ENCODE measurements at places on chromosomes 7 and 10.

GRCh38 chr7:96297876-96298275, 24.0 kb downstream of the SLC25A13 start:
- DNase-seq = no peak

- DNase-seq = no peak
Observed at GRCh38 chr10:121772406-121772805, 155.4 kb downstream of the ATE1 start.

GRCh38 chr10:14456218-14456869, 125.6 kb upstream of the FRMD4A start:
- no peak for DNase-seq

GRCh38 chr7:100892364-100893317, 3.0 kb downstream of the ACHE start:
- DNase-seq = no peak
